ENCODE measurements at places on chromosomes 12 and 14.

DNA sequence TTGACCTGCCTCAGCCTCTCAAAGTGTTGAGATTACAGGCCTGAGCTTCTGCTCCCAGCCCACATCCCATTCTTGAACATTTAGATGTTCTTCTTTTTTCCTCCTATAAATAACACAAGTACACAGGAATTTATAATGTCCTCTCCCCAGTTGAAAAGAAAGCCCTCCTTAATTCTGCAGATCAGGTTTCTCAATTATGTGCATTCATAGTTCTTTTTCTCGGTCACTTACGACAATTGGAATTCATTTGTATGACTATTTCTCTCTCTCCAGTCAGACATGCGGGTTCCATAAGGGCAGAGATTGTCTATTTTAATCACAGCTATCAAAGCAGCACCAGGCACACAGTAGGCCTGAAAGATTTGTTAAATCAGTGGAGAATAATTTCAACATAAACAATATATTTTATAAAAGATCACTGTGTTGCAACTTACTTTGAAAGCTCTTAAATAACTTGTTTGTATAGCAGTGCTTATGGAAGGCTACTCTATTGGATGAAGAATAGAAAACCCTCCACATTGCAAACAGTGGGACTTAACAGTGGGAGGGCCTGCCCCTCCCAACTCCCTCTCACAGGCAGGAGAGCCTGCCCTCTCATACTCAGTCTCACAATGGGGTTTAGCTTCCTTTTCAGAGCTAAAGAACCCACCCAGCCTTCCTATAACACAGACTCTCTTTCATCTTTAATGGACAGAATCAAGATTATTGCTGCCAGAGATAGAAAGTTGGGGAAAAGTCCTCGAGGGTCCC is 84.1 kb upstream of the TRAF3 start:
- DNase-seq = no peak

- no peak for DNase-seq
Measured at GRCh38 chr12:28698553-28698952, 450.5 kb upstream of the FAR2 start.

GRCh38 chr12:127284870-127285431 is 982.0 kb upstream of the TMEM132C start:
- DNase-seq = peak; percentile 69

DNA sequence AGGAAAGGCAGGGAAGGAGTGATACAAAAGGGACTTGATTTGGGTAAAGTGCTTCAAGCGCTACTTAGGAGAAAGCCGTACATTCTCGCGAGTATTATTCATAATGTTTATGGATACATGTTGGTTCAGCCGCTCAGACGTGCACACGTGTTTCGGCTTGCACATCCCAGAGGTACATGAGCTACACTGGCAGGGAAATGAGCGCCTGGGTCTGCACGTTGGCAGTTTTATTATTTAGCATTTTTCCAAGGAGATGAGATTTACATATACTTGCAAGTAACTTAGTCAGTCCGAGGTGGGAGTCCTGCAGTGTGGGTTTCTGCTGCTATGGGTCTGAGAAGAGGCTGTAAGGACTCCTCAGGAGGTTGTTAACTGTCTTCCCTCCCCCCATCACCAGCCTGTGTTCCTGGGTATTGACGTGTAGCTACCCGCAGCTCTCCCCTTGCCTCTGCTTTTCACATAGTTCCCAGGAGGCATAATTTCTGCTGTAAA is 1.5 kb downstream of the PRKCH start:
- DNase-seq = no peak

- no peak for DNase-seq
Measured at GRCh38 chr12:58681730-58682129, 238.6 kb downstream of the LRIG3 start.

DNA sequence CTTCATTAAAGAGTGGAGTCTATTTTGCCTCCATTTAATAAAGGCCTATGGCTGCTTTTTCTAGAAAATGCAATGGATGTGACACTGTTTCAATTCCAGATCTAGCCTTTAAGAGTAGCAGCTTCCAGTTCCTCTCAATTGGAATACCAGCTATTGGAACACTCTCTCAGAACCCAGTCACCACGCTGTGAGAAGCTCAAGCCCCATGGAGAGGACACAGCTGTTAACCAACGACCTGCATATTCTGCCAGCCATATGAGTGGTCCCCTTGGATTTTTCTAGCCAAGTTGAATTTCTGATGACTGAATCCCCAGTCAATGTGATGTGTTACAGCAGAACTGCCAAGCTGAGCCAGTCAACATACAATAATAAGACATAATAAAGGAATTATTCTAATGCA is 131.8 kb downstream of the TMTC3 start:
- DNase-seq = no peak

All from pulmonary artery endothelial cell (primary cell).